ENCODE measurements at places on chromosomes 4 and X.

- peak; percentile 67 for DNase-seq
Observed at GRCh38 chrX:11757719-11758399, at the start of gene MSL3. Gene MSL3 (plus strand): TSS chrX:11758237. CDS start chrX:11758264, 27 bp downstream.

GRCh38 chr4:47213971-47214370 lies 182.6 kb downstream of the GABRB1 start:
- DNase-seq, result no peak

DNA sequence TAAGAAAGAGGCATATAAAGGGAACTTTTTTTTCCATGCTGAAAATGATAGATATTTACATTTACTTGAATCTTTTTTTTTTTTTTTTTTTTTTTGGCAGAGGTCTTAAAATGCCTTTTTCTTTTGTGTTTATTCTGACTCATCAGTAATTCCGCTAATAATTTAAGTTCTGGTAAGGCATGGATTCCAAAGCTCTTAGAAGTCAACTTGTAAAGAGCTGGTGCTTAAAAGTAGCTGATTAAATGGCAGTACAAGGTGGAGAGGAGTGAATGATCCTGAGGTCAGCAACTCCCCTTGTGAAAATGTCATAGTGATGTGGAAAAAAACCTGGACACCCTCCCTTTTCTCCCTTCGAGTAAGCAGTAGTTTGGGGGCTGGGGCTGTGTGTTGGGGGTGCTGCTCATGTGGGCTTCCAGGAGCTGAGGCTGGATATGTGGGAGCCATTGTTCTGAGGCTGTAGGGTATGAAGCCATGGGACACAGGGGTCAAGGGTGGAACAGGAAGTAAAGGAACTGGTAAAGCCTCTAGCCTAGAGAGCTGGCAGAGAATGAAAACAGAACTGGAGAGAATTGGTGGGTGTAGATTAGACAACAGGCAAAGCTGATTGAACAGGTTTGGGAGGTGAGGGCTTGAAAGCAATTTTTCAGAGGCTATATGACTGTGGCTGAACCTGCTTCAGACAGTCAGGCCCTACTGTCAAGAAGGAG lies 41.0 kb upstream of the PITX2 start:
- no peak for DNase-seq

- no peak for DNase-seq
Observed at GRCh38 chr4:122007016-122007415, 55.2 kb upstream of the TRPC3 start.

- no peak for DNase-seq
Observed at GRCh38 chr4:10096201-10096977, 20.2 kb downstream of the WDR1 start.

DNA sequence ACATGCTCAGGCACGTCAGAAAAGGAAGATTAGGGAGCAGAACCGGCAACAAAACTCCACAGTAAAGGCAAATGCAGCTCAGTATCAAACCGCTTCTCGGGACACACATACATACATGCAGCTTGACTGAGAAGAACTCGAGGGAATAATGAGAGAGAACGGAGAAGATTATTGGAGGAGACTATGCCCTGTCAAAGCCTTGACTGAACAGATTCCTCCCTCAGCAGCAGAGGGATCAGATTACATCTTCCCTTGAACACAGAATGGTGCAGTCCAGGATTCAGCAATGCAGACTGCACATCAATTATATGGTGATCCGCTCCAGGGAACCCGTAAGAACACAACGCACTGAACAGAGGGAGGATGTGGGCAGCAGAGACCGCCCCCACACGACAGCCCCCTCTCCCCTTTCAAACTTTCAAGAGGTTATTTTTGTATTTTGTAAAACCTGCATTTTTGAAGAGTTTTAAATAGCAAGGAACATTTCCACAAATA lies 183.2 kb downstream of the FBXW7 start:
- peak; percentile 63 for DNase-seq

DNA sequence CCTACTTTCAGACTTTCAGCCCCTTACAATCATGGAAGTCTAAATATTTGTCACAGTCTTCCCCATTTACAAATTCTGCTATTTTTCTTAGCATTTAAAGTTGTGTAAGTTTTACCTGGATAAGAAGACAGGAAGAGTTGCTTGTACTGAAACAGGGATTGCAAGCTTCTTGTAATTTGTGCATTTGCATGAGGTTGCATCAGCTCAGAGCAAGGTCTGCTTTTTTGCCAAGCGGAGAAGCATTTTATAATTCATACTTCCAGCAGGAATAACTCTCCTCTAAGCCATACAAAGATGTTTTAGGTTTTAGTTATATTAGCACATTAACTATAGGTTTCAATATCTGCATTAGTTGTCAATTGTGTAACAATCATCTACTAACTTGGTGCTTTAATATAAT lies 922.0 kb upstream of the PABPC4L start:
- no peak for DNase-seq

DNA sequence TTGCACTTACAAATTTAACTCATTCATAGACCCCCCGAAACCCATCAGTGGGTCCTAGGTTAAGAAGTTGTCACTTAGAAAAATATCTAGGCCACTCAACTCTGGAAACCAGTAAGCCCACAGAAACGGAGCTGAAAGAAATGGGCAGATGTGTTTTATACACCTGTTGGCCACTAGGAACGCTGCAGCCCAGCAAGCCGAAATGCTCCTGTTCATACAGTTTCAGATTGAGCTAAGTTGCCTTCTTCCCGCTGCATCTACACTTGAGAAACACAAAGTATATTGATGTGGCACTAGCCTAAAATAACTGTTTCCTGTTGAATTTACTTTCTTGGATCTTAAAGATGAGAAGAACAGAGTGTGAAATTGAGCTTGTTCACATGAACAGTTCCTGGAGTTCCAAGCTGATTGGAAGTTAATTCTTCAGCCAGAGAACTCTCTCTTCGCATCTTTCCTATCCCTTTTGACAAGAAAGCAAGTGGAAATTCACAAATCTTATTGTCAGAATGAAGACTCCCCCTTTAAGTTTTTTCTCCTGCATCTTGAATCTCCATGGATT lies 174.1 kb downstream of the RBMX2 start:
- DNase-seq, result peak; percentile 34

GRCh38 chr4:108160741-108161352 lies 7.9 kb downstream of the LEF1 start:
- no peak for DNase-seq

DNA sequence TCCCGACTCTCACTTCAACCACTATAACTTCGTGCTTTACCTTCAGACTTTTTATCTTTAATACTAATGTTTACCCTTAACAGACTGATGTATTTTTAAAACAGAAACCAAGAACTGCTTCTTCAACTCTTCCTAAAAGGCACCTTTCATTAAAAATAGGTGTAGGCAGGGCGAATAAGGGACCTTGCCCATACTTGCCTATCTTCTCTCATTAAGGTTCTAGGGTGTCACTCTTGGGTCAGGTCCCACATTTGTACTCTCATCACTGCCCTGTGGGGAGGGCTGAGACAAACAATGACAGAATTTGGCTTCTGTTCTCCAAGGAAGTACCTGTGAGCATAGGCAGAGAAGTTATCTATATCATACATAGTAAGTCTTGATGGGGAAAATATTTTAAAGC lies 69.7 kb downstream of the ANKRD50 start:
- DNase-seq, result no peak

DNA sequence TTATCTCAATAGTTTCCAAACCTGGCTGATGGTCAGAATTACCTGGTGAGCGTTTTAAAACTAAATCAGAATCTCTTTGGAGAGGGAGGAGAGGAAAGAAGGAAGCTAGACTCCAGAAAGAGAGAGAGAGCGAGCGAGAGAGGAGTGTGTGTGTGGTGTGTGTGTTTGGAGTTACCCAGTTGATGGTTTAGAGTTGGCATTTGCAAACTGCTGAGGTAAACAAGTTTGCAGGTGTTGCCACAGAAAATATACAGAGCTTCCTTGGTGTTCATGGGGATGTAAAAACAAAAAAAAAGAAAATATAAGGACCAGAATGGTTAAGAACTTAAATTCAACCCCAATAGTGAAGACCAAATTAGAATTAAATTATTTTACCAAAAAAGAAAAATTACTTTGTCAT lies 26.4 kb upstream of the LAP3 start:
- no peak for DNase-seq

GRCh38 chr4:177356206-177356605 lies 46.5 kb downstream of the NEIL3 start:
- DNase-seq, result no peak

DNA sequence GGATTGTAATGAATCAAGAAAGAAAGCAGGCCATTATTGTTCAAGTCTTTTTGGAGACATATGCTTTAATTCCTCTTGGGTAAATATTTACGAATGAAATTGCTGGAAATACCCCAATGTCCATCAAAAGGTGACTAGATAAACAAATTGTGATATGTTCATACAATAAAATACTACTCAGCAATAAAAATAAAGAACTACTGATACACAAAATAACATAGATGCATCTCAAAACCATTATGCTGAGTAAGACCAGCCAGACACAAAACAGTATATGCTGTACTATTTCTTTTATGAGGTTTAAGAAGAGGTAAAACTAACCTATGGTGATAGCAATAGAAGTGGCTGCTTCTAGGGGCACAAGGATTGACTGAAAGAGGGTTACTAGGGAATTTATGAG lies 28.8 kb upstream of the JADE1 start:
- DNase-seq, result no peak

DNA sequence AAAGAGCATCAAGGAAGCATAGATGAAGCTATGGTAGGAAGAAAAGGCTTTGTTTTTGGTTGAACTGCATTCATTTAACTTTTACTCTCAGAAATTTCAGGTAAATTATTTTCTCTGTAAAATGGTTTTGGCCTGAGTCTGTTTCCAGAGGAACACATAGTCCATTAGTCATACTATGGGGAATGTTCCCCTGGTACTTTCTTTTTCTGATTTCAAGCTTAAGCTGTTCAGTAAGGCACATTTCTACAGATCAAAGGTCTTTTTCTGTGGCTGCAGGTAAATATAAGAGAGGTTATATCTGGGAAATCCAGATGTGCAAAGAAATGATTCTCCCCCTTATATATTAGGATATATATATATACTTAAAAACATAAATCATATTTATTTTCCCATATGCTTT lies 1744.4 kb upstream of the ADGRL3 start:
- DNase-seq, result no peak

DNA sequence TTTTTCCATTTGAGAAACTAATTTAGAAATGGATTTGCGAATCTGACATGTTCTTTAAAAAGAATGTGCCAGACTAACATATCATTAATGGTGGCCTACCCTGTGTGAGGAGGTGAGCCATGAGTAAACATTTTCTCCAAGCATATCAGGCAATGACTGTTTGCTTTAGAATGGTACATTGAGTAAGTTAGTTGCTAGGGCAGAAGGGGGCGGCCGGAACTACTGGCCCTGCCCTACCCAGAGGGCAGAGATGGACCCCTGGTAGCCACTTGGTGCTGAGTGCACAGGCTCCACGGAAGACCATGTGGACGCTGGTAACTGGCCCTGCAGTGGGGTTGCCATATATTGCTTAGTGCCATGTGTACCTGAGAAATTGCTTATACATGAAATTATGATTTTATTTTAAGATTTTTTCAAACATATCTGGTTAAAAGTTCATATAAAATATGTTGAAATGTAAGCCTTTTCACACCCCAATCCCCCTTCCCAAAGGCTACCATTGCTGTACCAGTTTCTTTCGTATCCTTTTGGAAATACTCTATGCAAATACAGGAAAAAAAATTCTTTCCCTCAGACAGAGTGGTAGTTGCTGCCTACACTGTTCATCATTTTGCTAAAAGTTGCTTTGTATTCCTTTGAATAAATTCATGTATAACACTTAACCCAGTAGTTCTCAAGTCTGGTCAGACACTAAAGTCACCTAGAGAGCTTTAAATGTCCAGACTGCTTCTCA lies 8.8 kb downstream of the FNIP2 start:
- no peak for DNase-seq

DNA sequence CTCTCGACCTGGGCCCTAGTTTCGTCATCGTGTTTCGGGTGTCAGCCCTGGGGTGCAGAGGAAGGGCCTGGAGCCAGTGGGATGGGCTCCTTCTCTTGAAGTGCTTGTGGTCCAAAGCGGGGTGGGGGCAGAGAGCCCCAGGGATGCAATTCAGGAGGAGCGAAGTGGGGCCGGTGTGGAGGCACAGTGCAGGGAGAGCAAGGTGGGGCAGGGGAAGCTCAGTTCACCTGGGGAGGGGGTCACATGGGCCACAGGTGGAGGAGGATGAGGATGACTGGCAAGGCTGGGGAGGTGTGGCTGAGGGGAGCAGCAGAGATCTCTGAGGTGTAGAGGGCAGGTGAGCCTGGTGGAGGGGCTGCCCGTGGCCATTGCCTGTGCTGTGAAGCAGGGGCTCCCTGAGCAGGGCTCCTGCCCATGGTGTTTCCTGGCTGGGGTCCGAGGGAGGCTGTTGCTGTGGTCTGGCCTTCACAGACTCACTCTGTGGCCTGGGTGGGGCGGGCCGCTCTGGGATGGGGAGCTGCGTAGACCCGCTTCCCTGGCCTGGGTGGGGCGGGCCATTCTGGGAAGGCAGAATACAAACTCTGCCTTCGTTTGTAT lies 6.9 kb downstream of the SORCS2 start:
- no peak for DNase-seq

DNA sequence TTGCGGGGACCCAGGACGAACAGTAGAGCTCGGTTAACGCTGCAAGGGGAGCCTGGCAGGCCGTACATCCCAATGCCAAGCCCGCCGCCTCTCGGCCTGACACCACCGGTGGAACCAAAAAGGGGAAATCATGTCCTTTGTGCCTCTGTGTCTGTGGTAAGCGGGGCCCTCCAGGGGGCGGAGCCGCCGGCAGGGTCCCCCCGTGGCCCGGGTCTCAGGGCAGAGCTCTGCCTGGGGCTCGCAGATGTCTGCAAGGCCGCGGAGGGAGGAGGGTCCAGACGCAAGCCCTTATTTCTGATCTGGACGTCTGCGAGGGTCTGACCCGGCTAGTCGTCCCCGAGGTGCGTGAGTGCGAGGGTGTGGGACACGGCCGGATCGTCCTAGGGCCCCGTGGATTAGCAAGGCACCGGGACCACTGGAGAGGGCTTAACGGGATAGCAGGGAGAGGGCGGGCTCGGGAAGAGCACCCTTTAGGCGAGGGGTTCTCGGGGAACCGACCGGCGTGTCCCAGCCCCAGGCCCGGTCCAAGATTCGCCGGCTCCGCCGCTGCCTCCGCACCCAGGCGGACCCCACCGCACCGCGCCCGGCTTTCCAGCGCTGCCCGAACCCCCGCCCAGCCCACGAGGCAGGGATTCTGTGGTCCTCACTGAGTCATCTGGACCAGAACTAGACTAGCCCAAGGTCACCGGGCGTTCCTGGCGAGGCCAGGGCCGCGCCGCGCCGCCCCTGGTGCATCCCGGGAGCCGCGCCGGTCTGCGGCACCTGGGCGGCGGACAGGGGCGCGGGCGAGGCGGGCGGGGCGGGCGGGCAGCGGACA lies 863 bp upstream of the FAM193A start:
- DNase-seq, result peak; percentile 73

DNA sequence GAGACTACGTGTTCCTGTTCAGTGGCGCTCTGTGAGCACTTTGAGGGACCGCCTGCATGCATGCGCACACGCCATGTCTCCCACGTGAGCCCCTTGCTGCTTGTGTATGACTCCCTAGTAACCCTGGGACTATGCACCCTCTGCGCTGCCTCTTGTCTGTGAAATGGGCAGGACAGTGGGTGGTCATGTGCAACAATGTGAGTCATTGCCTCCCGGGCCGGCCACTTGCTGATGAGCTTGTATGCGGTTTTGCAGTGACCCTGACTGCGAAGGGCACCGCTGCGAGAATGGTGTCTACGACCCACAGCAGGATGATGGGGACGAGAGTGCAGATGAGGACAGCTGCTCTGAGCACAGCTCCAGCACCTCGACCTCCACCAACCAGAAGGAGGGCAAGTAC lies 61.4 kb downstream of the TNIP2 start:
- DNase-seq, result no peak

- DNase-seq, result no peak
Observed at GRCh38 chr4:187209921-187210613, 486.4 kb upstream of the FAT1 start.

GRCh38 chrX:135384161-135384836 lies 37.4 kb upstream of the SMIM10L2A start:
- DNase-seq, result no peak

GRCh38 chr4:40292313-40292759 lies 42.8 kb upstream of the CHRNA9 start:
- DNase-seq, result no peak

Data from nephron progenitor cell (in vitro differentiated cells).